NCI-H526 treated with DMSO at 0.1 percent for 48 hours (cell line): ENCODE measurements at places on chromosomes 4 and X.

- DNase-seq, result no peak
These were observed 3.1 kb downstream of the SMS start for GRCh38 chrX:21943460-21944135.

- no peak for DNase-seq
These were observed 64.3 kb downstream of the HTRA3 start for GRCh38 chr4:8333726-8334460.

GRCh38 chr4:86657910-86658309, 63.8 kb downstream of the PTPN13 start:
- no peak for DNase-seq

DNA sequence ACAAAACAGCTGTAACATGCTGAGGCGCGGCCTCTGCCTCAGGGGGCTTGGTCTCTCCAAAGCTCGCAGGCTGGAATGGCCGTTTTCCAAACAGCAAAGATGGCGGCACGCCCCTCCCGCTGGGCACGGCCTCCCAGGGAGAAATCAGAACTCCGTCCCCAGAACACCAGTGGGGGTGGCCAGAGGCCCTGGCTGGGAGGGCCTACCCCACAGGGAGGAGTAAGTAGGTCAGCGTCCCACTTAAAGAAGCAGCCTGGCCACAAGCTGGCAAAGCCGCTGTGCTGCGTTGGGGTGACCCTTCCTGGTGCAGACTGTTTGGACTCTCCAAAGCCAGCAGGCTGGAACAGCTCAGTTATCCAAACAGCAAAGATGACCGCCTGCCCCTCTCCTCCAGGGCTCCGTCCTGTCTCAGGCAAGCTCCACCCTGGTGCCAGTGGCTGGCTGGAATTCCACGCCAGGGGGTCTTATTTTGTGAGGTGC, 862.8 kb downstream of the TRIML1 start:
- DNase-seq, result no peak

DNA sequence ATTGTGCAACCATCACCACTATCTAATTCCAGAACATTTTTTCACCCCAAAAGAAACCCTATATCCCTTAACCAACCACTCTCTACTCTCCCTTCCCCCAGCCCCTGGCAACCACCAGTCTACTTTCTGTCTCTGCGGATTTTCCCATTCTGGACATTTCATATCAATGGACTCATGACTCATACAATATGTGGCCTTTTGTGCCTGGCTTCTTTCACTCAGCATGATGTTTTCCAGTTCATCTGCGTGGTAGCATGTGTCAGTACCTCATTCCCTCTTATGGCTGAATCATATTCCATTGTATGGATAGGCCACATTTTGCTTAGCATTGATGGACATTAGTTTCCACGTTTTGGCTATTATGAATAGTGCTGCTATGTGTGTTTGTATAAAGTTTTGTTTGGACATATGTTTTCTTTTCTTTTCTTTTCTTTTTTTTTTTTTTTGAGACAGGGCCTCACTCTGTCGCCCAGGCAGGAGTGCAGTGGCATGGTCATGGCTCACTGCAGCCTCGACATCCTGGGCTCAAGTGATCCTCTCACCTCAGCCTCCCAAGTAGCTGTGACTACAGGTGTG, 335.4 kb downstream of the BCOR start:
- DNase-seq, result no peak

GRCh38 chr4:35771571-35771970, 472.7 kb downstream of the ARAP2 start:
- DNase-seq, result no peak

DNA sequence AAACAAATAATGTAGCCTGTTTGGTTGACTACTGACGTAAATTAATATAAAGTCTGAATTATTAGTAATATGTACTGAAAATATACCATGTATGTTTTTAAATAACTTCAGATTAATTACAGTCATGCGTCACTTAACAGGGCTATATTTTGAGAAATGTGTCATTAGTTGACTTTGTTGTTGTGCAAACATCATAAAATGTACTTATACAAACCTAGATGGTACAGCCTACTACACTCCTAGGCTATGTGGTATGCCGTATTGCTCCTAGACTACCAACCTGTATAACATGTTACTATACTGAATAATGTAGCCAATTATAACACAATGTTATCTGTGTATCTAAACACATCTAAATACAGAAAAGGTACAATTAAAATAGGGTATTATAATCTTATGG, 66.6 kb downstream of the RNF150 start:
- no peak for DNase-seq

GRCh38 chr4:10089346-10089745, 27.3 kb downstream of the WDR1 start:
- no peak for DNase-seq
